CMK (cell line): ENCODE measurements at places on chromosomes 2 and 18.
A peak's percentile ranks its signal among the peaks of the same experiment; 100 is the strongest.

- no peak for DNase-seq
Observed at GRCh38 chr2:70367722-70368323, 66.0 kb upstream of the FAM136A start.

DNA sequence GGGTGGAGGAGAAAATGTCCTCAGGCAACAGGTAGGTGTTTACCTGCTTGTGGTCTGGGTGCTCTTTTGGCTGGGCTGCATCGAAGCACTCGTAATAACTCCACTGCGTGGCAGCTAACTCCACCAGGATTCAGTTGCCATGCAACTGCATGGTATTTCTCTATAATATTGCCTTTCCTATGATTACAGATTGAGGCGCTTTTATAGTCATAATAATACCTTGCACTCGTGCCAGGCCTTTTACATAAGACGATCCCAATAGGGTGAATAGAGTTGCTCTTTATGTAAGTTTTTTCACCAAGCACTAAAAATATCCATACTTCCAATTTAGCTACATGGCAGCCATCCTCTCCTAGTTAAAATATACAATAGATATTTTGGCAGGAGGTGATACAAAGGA lies 19.7 kb upstream of the NYAP2 start:
- no peak for DNase-seq

GRCh38 chr2:196635156-196635555 lies 4.4 kb upstream of the CCDC150 start:
- DNase-seq = no peak

- no peak for DNase-seq
Observed at GRCh38 chr2:172808156-172808555, 72.5 kb downstream of the RAPGEF4 start.

GRCh38 chr18:62919109-62919838 lies 203.9 kb downstream of the PHLPP1 start:
- DNase-seq = no peak

- no peak for DNase-seq
Observed at GRCh38 chr2:84495539-84496146, 20.7 kb upstream of the DNAH6 start.

DNA sequence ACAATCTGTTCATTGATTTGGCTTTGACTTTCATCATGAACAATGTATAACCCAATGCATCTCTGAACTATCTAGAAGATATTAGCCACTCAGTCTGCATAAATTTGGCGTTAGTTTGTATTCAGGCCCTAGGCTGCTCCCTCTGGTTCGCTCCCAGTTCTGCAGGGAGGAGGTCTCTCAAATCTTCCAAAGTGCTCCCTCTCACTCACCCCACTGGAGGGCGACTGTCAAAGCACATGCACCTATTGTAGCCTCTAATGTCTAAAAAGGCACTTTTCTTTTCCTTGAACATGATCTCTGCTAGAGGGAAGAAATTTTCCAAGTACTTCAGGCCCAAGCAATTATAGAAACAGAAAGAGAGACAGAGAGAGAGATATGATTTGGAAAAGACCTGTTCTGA lies 291.5 kb downstream of the TDRD15 start:
- no peak for DNase-seq

- no peak for DNase-seq
Observed at GRCh38 chr2:174666312-174666711, 68.7 kb upstream of the WIPF1 start.

DNA sequence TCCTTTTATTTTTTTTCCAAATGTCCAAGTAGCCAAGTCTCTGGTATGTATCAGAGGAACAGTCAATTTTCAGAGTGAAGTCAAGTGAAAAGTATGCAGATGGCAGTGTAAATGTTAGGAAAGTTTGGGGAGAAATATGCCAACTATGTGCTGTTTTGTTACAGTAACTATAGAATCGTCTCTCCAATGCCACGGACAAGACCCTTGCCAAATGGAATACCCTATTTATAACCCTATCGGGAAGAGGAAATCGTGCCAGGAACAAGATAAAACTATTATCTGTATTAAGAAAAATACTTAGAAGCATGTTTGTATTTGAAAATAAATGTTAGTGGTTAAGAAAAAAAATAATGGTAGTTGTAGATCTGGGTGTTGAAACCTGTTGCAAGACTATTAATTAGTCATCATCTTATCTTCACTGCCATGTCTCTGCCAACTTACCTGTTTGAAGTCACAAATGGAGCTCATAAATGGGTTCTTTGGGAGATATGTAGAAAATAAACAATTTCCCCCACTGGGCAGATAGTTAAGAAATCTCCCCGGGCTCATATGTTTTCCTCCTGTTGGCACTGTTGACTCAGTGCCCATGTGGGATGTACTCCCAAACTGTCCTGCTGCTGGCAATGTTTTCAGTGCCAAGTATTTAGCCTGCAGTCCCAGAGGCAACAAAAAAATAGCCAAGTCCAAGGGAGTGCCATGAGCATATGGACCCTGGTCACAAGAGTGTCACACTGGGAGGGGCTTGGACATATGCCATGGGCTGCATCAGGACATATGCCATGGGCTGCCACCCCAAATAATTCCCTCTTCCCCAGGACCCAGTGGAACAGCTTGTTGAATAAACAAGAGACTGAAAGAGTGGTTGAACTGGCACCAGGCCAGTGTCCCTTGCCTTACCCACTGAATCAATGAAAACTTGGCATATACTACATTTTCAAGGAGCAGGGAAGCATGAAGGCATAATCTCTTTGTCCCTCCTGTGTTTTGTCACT lies 366.9 kb downstream of the OSR1 start:
- no peak for DNase-seq

- no peak for DNase-seq
Observed at GRCh38 chr2:137892739-137893138, 71.5 kb upstream of the HNMT start.

DNA sequence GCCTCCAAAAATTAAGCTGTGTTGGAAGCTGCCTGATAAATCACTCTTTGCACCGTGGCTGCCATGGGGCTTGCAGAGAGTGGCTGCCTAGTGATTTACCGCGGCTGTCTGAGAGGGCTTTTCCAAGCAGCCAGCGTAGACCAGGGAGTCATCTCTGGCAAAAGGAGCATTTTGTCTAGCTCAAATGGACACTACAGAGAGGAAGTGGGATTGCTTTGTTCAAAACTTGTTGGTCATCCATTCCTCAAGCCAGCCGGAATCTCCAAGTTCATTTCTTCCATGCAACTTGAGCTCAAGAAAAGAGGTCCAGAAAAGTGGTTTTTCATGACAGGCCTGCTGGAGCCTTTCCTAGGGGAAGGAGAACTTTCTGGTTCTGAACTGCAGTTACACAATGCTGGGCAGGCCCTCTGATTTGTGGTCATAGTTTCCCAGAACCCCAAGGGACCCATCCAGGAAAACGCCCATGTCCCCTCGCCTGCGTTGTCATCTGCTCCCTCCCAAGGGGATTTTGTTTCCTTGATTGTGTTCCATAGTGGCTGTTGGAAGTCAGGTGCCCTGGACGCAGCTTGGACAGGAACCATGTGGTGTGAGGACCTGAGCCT lies 108.1 kb downstream of the TRIB2 start:
- no peak for DNase-seq

GRCh38 chr18:47882641-47883040 lies 47.8 kb downstream of the SMAD2 start:
- no peak for DNase-seq

DNA sequence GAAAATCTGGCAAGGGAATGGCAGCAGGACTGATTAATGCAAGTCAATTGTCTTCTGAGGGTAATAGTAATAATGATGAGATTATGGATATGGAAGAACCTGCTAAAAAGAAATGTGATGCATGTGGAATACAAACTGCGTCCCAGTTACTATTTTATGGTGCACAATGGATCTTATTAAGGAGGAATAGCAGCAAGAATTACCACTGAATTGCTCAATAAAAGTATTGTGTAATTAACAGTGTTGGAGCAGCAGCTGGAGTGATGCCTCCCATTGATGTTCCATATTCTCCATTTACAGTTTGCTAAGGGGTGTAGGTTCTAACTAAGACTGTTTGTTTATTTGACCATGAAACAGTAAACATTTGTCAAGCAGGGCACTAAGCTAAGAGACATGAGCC lies 167.9 kb downstream of the HRH4 start:
- no peak for DNase-seq

DNA sequence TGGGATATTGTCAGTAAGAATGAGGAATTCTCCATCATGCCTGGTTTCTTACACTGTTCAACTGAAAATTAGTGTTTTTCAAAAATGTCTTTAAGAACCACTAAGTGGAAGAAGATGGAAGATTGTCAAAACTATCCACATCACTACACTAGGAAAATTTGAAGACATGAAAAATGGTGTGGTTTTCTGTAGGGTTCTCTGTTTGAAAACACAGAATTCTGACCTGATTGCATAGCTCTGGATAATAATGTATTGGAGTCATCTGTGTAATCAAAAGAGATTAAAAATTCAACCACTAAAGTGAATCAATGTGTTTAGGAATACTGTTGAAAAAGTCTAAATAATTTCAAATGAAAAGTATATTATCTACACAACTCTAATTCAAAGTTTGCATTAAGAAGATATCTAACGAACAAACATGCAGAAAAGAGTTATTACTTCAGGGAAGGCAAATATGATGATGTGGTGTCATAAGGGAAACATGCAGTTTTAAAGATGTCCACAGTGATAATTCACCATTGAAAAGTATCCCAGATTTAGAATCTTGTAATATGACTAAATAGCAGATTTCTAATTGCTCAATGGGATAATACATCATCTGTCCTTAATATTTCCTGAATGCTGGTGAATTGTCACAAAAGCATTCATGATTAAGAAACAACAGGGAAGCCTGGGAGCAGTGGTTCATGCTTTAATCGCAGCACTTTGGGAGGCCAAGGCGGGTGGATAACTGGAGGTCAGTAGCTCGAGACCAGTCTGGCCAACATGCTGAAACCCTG lies 116.9 kb downstream of the ERBB4 start:
- DNase-seq = no peak

DNA sequence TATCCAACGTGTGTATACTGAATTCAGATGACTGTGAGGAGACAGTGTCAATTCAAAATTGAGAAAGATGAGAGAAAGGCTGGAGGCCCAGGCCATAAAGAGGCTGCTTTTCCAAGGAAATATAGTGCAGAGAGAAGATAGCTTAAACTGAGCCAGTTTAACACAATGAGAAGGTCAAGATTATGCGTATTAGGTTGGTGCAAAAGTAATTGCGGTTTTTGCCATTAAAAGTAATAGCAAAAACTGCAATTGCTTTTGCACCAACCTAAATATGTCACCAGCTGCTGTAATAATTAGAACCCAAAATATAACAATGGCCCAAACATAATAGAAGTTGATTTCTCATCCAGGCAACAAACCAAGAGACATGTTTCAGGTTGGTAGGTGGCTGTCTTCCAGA lies 148.7 kb upstream of the ATP5MC3 start:
- no peak for DNase-seq

- no peak for DNase-seq
Observed at GRCh38 chr2:119416299-119416923, 15.2 kb upstream of the TMEM37 start.

GRCh38 chr2:205730191-205730590 lies 47.9 kb downstream of the NRP2 start:
- no peak for DNase-seq

DNA sequence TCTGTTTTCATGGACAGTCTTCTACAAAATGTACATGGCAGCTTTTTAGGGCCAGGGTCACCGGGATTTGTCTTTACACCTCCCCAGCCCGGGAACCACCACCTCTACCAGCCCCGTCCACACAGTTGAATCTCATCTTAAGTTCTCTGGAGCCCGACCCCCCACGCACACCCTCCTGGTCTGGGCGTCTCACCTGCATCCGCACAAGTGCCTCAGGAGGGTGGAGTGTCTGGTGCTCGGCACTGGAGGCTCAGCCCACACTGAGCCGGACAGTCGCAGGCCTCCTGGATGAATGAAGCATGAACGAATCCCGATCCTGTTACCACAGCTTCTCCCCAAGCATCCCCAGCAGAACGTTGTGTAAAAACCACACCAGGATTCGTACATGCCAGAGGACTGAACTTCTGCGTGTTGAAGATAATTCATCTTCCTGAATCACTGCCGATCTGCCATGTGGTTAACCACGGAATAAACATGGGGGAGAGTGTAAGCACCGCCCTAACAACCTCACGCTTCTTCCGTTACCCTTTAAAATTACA lies 162.0 kb downstream of the RTP5 start:
- peak; percentile 30 for DNase-seq

DNA sequence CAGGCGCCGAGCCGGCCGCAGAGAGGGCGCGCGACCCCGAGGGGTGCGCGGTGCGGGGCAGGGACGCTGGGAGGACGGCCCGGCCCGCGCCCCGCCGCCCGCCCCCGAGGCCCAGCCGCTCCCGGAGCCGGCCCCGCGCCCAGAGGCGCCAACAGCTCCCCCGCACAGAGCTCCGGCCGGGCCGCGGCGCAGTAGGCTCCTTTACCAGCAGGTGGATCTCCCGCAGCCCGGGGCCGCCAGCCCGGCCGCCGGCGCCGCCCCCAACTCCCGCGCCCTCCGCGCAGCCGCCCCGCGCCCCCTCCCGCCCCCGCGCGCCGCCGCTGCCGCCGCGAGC lies 258 bp downstream of the MGAT4A start:
- no peak for DNase-seq

DNA sequence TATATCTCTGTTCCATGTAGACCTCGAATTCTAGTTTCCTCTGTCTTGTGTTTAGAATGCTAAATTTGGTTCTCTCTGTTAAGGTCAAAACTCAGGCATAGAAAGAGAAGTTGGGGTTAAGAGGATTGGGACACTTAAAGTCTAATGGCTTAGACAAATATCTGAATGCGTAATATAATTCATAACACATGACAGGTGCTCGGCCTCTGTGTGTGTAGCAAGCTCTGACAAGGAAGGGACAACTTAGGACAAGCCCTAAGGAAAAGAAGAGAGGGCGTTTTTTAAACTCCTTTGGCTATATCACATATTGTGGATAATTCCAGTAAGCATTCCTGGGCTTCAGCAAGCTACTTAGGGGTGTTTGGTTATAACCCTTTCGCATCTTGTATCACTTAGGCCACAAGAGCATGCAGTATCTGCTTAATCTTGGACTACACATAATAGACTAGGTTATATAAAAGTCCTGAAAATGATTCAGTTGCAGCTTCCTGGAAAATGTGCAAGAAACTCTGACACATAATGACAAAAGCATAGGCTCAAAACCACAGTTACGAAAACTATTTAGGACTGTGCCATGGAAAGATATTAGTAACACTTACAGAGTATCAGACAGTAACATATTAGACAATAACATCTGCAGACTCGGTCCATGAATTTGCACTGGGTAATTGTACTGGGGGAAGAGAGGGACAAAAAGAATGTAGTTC lies 16.1 kb upstream of the CREB1 start:
- DNase-seq = no peak

- DNase-seq = no peak
Observed at GRCh38 chr18:32289483-32290075, 99.7 kb downstream of the MEP1B start.

GRCh38 chr2:98803405-98804264 lies 72.7 kb upstream of the MGAT4A start:
- DNase-seq = no peak

DNA sequence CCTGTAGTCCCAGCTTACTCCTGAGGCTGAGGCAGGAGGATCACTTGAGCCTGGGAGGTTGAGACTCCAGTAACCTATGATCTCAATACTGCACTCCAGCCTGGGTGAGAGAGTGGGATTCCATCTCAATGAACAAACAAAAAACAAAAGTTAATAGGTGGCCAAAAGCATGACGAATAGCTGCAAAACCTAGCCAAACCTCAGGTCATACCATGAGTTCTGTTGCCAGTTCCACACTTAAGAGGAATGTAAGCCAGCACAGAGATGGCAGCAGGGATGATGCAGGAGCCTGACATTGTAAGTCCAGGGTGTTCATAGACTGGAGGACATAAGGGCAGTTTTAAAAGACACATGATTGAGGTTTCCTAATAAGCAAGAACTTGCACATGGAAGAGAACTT lies 55.3 kb upstream of the RMDN2 start:
- DNase-seq = no peak
